ENCODE measurements at places on chromosomes 1 and 21.

- no peak for DNase-seq
These were observed 85.7 kb downstream of the ITPKB start for GRCh38 chr1:226653311-226653921.

- no peak for DNase-seq
These were observed 17.3 kb upstream of the TSPEAR start for GRCh38 chr21:44728716-44729115.

- no peak for DNase-seq
These were observed 60.1 kb downstream of the ATG4C start for GRCh38 chr1:62844030-62844429.

GRCh38 chr1:9780554-9781110 is 43.1 kb downstream of the CLSTN1 start:
- DNase-seq: no peak

DNA sequence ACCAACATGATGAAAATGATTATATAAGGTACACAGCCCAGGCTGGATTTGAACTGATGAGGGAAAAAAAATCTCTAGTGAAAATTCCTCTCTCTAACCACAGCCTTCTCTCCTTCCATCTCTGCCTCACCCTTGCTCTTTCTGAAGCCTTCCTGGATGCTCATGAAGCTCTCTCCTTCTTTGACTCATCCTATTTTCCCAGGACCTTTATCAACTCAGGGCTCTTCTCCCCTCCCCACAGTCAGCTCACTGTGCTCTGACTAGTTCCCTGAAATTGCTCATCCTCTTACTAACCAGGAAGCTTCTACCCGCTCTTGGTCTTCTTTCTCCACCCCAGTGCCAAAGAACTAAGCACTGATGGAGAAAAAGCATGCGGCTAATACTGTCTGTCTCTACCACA is 46.4 kb upstream of the ERG start:
- DNase-seq: no peak

GRCh38 chr1:99527078-99527477 is 118.8 kb upstream of the PALMD start:
- DNase-seq: no peak
